T-helper 1 cell (primary cell): ENCODE measurements at places on chromosomes 4 and X.

DNA sequence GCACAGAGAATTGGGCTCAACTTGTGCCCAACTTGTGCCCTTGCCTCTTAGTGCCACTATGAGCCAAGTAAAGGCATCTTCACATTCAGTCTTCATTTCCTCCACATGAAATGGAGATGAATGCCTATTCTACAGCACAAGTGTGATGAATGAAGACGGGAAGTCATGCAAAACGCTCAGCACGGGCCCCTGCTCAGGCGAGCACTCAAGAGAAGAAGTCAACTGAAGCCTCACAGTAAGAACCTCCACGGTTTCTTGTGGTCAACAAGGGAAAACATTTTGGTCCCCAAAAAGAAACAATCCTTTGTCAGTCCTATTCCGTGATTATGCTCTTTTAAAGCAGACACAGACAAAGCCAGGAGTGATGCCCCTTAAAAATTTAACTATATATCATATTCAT is 87.0 kb downstream of the IRF2 start:
- no peak for DNase-seq

DNA sequence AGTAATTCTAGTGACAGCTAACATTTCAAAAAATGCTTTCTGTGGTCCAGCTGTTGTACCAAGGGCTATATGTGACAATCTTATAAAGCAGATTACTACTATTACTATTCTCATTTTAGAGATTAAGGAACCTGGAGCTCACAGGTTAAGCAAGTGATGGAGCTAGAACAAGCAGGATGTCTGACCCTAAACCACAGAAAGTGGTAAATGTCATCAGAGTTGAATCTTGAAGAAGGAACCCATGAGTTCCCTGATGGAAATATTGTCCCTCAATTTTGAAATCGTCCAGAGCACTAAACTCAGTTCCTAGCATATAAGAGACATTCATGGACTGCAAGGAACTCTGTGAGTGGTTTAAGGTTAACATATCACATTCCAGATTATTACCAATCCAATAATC is 214.0 kb downstream of the APBB2 start:
- DNase-seq: no peak

DNA sequence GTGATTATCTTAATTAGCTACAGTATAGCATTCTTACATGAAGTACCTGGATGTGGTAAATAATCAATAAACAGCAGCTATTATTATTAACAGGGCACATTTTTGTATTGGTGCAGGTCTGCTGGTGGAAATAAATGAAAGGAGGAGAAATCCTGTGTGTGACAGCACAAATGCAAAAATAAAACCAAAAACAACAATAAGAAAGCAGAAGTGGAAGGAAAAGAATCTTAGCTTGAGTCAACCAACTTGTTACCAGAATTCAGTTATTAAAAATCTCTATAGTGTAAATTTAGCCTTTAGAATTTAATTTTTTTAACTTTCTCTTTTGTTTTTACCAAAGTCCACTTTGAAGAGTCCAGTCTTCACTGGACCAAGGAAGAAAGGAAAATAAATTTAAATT is 63.1 kb upstream of the LSM6 start:
- DNase-seq: no peak

DNA sequence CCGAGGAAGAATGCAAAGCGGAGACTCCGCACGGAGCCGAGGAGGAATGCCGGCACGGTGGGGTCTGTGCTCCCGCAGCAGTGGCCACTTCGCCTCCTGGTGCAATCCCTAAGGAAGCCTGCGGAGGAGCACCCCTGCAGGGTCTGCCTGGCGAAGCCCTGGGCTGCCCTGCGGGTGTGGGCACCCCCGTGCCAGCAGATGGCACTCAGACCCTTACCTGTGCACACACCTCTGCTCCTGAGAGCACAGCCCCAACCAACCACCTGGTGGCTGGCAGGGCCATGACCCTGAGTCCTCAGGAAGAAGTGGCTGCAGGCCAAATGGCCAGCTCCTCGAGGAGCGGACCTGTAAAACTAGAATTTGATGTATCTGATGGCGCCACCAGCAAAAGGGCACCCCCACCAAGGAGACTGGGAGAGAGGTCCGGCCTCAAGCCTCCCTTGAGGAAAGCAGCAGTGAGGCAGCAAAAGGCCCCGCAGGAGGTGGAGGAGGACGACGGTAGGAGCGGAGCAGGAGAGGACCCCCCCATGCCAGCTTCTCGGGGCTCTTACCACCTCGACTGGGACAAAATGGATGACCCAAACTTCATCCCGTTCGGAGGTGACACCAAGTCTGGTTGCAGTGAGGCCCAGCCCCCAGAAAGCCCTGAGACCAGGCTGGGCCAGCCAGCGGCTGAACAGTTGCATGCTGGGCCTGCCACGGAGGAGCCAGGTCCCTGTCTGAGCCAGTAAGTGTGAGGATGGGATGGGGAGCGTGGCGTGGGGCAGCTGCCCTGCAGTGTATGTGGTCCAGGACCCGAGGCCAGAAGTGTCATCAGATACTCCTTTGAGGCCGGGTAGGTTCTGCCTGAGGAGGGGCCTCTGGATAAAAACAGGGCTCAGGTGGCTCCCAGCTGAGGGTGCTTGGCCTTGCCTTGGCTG is 7.0 kb downstream of the TACC3 start:
- no peak for DNase-seq

- no peak for DNase-seq
Measured at GRCh38 chr4:177582992-177583391, 140.8 kb upstream of the AGA start.

GRCh38 chr4:162865102-162865501 is 301.6 kb downstream of the NAF1 start:
- no peak for DNase-seq

DNA sequence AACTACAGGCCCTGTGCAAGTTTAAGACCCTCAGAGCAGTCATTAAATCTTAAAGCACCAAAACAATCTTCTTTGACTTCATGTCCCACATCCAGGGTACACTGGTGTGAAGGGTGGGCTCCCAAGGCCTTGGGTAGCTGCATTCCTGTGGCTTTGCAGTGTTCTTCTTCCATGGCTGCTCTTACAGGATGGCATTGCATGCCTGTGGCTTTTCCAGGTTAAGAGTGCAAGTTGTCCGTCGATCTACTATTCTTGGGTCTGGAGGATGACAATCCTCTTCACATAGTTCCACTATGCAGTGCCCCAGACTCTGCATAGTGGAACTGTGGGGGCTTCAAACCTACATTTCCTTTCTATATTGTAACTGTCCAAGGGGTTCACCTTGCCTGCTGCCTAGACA is 494.5 kb downstream of the CFAP47 start:
- DNase-seq: no peak

DNA sequence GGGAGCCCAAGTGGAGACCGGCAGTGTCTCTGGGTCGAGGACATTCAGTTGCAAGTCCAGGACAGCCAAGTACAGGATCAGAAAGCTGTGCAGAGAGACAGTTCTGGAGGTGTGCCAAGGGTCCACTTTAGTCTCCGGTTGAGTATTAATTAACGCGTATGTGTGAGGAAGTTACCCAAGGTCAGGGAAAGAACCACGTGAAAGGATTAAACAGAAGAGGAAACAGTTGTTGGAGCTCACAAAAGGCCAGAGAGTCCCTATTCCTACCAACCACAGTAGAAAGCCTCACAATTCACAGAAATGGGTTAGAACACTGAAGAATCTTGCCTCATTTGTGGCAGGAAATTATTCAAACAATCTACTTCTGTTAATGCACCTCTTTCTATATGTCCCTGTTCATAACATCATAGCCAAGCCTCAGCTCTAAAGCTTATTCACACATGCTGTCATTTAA is 17.9 kb upstream of the NSUN7 start:
- no peak for DNase-seq

DNA sequence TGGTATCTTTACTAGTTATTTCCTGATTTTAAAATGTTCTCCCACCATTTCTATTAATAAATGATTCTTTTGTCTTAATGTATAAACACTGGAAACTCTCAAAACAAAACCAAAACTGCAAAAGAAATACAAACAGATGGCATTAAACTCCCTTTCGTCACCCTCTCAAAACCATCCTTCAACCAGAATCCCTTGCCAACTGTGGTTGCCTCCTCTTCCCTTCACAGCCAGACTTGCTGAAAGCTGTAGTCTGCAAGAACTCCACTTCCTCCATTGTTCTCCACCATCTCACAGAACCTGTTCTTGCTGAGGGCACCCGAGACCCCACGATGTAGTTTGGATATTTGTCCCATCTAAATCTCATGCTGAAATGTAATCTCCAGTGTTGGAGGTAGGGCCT is 96.5 kb downstream of the WWC2 start:
- DNase-seq: no peak

DNA sequence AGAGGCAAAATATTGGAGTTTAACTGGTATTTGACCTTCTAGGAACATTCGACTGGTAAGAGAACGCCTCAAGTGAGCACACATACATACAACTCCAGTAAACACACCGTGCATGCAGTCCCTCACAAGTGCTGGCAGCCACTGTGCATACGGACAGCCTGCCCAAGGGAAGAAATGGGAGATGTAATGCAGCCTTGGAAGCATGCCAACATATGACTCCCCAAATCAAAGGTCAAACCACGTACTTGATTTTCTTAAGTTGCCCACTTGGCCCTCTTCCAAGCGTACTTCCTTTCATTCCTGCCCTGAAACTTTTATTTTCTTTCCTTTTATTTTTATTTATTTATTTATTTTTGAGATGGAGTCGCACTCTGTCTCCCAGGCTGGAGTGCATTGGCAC is 206.6 kb downstream of the SPRY1 start:
- DNase-seq: no peak

DNA sequence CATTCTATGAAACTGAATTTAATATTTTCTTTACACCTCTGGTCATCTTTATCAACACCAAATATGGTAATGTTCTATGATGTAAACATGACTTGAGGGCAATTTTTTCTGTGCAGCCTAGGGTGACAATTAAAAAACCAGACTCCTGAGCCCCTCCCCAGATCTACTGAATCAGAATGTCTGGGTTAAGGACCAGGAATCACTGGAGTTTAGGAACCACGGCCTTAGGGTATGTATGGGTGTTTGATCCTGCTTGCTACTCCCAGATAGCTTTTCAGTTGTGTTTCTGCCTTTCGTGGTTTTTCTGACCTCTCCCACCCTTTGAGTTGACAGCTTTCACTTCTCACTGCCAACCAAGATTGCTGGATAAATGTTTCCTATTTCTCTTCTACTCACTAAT is 332.2 kb downstream of the DHX15 start:
- no peak for DNase-seq

GRCh38 chr4:141705747-141706377 is 69.5 kb downstream of the IL15 start:
- no peak for DNase-seq

DNA sequence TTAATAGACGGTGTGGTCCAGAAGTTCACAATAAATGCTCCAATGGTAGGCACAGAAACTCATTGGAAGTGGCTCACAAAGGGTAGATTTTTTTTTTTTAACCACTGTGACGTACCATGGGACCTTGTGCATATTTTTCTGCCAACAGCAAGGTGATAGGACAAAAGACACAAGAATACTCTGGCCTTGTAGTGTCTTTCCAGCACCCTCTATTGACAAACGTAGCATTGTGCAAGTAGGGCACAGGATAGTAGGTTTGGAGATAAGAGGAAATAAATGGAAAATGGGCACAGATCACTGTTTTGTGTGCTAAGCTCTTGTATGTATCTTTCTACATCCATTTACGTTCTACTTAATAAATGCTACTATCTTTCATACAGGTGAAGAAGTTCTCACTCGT is 2054.9 kb downstream of the PCDH7 start:
- no peak for DNase-seq

- no peak for DNase-seq
Measured at GRCh38 chrX:119899125-119899524, 3.4 kb downstream of the AKAP14 start.

DNA sequence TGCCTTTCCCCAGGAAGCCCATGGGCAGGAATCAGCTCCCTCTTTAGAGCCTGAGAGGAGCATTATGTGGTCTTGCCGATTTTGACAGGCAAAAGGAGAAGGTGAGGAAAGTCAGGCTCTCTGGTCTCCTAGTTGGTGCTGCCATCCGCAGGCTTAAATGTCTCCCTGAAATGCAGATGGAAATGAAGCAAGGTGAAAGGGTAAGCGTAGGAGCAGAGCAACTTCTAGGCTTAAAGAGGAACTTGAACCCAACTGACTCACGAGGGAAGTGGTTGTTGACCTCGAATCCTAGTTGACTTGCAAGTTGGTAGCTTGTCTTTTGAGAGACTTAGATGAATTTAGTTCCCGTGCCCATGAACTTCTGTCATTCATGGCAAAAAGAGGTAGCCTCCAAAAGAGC is 205.9 kb downstream of the PTTG2 start:
- DNase-seq: no peak

DNA sequence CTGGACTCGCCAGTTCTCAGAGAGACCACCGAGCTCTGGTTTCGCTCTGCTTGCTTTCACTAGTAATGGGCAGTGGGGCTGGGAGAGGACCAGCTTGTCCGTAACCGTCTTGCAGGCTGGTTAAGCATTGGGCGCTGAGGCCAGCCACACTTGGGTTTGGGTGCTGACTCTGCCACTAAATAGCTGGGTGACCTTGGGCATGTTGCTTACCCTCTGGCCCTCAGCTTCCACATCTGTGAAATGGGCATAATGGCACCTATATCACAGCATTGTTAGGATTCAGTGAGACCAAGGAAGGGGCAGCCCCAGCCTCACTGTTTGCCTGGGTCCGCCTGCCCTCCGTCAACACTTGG is 43.5 kb downstream of the EVC start:
- DNase-seq: no peak

- DNase-seq: no peak
Measured at GRCh38 chrX:46707274-46707965, 51.5 kb downstream of the SLC9A7 start.

DNA sequence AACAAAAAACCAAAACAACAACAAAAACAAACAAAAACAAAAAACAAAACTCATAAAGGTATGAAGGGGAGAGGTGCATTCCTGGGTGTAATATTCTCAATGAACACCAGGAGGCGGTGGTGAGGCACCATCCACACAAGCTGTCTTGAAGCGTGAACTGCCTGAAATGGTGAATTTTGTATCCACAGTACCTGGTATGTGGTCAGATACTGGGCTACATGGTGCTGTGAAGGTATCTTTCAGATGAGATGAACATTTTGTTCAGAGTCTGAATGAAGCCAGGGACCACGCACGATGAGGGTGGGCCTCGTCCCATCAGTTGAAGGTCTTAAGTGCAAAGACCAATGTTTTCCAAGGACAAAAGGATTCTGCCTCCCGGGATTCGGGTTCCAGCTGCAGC is 58.5 kb downstream of the ASMT start:
- no peak for DNase-seq

DNA sequence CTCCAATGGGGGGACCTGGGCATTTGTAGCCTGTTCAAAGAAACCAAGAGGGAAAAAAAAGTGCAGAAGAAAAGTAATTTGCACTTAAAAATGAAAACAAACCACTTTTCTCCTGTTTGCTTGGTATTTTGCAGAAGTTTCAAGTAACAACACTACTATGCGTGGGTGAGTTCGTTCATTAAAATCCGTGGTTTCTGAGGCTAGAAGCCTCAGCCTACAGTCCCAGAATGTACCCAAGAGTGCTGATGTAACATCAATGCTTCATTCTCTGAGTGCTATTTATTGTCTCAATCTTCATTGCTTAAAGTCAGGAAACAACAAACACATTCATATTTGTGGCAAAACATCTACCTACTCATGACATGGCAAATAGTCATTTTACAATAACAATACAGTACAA is 29.2 kb downstream of the LGI2 start:
- DNase-seq: no peak

- DNase-seq: no peak
Measured at GRCh38 chrX:8714164-8714563, 17.8 kb downstream of the ANOS1 start.
